ENCODE measurements at places on chromosomes 5 and 9. TPM values are rescaled to one million over a fixed set of nuclear protein-coding genes. Genes with fewer than 3 reads are reported as not detected.

The CYLC2 gene
- total RNA-seq: not detected

The CCDC69 gene
- total RNA-seq: 4.2 TPM

The PSMB7 gene
- total RNA-seq: 136 TPM

The GPR150 gene
- 0.27 TPM for total RNA-seq

The DMRT2 gene
- 15.9 TPM for total RNA-seq

The TMEM215 gene
- total RNA-seq: not detected

The ABITRAM gene
- total RNA-seq: 15.3 TPM

The FOXD4L4 gene
- total RNA-seq: not detected

The PCDHGB7 gene
- 2.5 TPM for total RNA-seq

The SHROOM1 gene
- total RNA-seq: 64.1 TPM

The RNF183 gene
- total RNA-seq: 0.57 TPM

The SLC22A4 gene
- 1.3 TPM for total RNA-seq

The NR5A1 gene
- total RNA-seq: not detected
